ENCODE measurements at places on chromosomes 2 and 18.

- DNase-seq = no peak
These were observed 35.9 kb upstream of the ERMN start for GRCh38 chr2:157361526-157361925.

- DNase-seq = peak; percentile 84
These were observed 25.6 kb upstream of the PRLH start for GRCh38 chr2:237540823-237541222.

DNA sequence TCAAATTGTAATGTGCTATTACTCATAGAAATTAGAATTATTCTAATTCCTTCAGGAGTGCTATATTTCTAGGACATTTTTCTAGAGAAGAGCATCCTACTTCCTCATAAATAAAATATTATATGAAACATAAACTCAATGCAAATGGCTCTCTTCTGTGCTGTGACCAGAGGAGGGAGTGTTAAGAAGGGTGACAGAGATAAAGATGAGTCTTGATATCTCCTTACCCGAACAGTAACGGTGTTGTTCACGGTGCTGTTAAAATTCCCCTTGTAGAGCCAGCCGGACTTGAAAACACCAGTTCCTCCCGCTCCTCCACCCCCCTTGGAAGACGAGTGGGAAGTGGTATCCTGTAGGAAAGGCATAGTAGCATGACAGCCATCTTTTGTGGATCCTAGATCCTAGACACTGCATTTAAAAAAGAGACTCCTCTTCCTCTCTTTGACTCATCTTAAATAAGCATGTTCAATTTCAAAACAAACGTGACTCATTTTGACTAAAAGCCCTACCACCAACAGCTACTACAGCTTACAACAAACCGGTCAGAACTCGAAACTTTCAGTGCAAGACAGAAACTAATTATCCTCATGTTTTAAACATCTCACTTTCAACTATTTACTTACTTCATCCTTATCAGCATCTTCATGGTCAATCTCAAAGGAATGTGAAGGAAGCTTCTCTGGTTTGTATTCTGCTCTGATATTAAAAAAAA lies 156.3 kb downstream of the DOCK10 start:
- DNase-seq = no peak

DNA sequence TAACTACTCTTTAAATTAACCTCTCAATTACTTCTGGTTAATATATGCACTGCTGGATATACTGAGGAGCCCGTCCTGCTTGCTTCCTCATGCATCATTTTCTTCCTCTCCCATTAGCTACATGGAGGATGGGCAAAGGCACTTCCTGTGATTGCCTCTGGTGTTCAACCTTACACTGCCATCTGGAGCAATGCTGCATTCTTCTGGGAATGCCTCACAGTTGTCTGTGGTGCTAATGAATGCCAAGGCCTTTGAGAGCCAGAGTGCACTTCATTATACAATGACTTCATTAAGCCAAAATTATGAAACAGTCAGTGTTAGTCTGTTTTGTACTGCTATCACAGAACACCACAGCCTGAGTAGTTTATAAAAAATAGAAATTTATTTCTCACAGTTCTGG lies 134.8 kb upstream of the DOCK10 start:
- no peak for DNase-seq

GRCh38 chr2:134348239-134348638 lies 94.4 kb downstream of the MGAT5 start:
- DNase-seq = no peak
